Caki2 (cell line): ENCODE measurements at places on chromosomes 6 and 20. TPM values are rescaled to one million over a fixed set of nuclear protein-coding genes. Genes with fewer than 3 reads are reported as not detected.

The DEFB119 gene
- total RNA-seq = not detected in 2 replicates

- DNase-seq = no peak
Observed at GRCh38 chr6:52102405-52102804, 15.0 kb upstream of the PKHD1 start.

DNA sequence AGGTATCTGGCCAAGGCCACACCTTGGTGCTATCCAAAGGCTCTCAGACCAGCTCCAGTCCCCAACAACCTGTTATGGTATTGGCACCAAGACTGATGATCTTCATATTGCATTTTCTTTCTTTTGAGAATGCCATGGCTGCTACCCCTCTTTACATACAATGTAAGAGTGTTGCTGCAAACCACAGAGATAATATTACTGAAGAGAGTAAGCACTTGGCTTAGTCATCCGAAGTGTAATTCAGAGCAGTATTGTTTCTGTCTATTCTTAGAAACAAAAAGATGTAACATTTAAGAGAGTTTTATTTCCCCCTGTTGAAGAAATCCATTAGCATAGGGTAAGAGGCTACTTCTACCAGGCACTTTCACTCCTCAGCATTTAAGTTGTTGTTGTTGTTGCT, 212.5 kb downstream of the C6orf118 start:
- DNase-seq = no peak

DNA sequence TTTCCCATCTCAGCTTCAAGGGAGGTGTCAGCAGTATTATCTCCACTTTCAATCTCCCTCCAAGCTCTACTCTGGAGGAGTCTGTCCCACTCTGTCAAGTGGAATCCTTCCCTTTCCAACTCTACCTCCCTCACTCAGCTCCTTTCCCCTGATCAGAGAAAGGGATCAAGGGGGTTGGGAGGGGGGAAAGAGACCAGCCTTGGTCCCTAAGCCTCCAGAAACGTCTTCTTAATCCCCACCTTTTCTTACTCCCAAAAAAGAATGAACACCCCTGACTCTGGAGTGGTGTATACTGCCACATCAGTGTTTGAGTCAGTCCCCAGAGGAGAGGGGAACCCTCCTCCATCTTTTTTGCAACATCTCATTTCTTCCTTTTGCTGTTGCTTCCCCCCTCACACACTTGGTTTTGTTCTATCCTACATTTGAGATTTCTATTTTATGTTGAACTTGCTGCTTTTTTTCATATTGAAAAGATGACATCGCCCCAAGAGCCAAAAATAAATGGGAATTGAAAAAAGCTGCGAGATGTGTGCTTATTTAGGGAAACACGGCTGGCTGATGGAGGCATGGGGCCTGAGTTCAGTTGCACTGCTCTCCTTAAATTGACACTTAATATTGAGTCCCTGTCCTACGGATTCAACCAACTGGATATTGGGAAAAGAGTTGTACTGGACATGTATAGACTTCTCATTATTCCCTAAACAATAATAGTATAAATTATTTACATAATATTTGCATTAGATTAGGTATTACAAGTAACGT, 4.9 kb downstream of the TUBB start:
- no peak for DNase-seq

The STX11 gene
- 5.7 TPM in 1 of 2 replicates, not detected in the other for total RNA-seq

The ALDH5A1 gene
- 8.4 and 11.3 TPM in 2 replicates for total RNA-seq

GRCh38 chr6:89272596-89272995, 42.5 kb downstream of the GABRR2 start:
- DNase-seq = no peak

GRCh38 chr6:151130329-151130728, 109.4 kb upstream of the AKAP12 start:
- no peak for DNase-seq

The NOX3 gene
- total RNA-seq = not detected in 2 replicates

The SPACA1 gene
- not detected in 2 replicates for total RNA-seq

DNA sequence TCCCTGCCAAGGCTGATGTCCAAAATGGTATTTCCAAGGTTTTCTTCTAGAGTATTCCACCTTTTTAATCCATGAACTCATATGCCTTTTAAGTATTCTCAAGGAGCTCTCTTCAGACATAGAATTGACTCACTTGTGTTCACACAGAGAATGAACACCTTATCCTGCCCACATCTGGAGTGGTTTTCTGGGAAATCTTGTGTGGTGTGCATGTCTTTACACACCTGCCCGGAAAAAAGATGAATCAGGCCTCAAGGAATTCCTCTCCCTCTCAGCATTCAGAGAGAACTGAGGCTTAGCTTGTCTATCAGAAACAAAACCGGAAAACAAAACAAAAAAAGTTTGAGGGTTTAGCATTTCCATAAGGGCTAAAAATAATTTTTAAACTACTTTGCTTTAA, 148.8 kb downstream of the TFAP2A start:
- no peak for DNase-seq
